ENCODE measurements at places on chromosomes 5 and 9.

- DNase-seq: no peak
These were observed 62.7 kb upstream of the PALM2AKAP2 start for GRCh38 chr9:109717342-109717741.

DNA sequence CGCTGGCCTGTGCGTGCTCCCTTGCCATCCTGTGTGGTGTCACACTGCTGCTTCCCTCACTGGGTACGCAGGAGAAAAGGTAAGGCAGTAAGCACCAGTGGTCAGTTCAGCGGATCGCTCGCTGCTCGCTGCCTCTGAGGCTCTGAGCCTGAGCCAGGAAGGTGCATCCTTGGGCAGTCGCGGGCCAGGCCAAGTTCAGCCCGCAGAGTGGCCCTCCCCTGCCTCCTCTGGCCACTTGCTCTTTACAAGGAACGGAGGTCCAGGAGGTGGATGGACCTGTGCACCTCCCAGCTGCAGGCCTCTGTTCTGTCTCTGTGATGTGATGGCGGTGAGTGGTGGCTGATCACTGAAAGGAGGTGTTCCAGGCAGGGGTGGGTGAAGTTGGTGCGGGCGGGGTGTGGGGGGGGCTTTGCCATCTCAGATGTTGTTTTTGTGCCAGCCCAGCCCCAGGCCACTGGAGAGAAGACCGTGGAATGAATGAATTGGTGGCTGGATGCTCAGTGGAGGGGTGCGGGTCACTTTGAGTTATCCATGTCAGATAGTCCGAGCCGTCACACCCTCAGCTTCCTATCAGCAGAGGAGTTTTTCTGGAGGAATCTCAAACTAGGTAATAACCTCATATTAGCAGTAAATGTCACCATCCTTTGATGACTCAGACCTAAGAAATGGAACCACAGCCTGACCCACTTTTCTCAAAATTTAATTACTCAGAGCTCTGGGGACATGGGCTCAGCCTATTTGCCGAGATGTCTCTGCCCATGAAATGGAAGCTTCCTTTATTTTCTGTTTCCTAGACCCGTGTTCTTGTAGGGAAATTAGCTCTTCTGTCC, 7.3 kb downstream of the COL5A1 start:
- peak; percentile 81 for DNase-seq

DNA sequence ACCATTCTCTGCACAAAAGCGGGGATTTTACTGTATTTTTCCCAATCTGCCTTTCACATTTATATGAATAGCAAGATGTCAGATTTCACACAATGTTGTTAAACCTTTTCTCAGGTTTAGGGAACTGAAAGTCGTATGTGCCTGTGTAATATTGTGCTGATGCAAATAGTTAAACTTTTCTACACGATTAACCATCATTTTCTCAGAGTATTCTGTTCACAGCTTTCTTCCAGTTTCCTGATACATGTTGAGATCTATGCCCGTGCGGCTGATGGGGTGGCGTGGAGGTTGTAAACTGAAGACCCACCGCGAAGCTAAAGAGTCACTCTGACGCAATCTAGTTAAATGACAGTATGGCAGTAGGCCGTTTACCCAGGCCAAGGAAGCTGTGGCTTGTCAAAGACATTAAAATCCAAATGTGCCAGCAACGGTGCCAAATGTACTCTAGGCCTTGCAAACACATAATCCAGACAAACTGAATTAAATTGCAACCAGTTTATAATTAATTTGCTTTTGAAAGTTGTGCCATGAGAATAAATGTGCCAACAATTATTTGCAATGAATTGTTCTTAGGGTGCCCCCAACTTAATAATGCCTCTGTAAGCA, 145.7 kb downstream of the EBF1 start:
- peak; percentile 68 for DNase-seq

DNA sequence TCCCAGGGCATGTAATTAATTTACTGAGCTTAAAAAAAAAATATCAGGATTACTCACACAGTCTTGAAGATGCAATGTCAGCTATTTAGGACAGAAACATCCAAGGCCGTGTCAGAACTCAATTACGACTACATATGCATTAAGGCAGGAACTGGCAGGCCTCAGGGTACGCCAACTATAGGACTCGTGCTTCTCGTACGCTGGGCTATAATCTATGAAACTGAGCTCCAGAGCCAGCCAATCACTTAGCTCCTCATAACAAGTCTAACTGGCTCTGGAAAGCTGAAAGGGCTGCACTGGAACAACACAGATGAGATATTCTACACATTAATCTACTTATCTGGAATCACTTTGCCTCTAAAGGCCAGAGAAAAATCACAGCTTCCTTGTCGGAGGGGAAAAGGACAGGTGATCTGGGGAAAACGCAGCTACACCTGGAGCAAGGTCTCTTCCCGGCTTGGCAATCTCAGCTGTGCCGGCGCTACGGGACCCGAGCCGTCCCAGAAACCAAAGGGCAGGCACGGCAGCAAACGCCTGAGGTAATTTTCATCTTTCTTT, 212.0 kb downstream of the DEPDC1B start:
- peak; percentile 11 for DNase-seq

DNA sequence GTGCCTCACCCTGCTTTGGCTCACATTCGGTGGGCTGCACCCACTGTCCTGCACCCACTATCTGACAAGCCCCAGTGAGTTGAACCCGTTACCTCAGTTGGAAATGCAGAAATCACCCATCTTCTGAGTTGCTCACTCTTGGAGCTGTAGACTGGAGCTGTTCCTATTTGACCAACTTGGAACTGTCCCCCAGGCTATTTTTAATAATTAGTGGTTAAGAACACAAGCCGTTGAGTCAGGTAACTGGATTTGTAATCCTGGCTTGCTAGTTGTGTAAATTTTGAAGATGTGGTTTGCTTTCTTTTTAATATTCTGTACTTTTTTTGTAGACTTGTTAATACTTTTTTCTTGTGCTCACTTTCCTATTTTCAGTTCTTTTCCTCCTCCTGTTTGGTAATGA, 81.2 kb downstream of the CNTLN start:
- DNase-seq: no peak

DNA sequence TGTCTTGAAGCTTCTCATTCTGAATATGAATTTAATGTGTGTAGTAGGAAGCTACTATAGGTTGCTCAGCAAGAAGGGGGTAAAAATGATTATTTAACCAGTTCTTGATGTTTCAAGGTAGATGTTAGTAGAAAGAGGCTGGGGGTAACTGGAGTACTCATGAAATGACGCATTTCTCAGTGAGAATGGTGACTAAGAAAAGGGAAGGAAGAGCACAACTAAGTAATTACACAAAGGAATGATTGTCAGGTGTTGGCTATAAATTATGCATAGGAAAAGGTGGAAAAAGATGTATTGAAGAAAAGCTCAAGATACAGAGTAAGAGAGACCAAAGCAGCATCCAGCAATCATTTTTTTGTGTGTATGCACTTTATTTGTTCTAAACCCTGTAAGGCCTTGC, 1.4 kb upstream of the PSIP1 start:
- no peak for DNase-seq

GRCh38 chr9:75500479-75500878, 390.0 kb upstream of the PCSK5 start:
- no peak for DNase-seq

DNA sequence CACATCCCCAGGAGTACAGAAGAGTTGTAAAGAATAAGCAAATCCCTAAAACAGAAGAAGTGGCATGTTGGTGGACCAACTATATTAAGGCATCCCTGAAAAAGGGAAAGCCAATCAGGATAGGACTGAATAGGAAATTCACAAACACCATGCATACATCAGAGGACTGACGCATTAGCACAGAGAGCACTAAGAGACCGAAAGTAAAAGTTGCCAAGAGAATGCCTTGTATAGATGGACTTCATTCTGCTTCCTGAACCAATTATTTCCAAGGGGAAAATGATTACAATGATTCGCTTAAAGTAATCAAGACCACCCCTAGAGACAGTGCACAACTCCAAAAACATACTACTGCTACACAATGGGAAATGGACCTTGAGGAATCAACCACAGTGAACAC, 33.5 kb downstream of the SHC3 start:
- DNase-seq: no peak

DNA sequence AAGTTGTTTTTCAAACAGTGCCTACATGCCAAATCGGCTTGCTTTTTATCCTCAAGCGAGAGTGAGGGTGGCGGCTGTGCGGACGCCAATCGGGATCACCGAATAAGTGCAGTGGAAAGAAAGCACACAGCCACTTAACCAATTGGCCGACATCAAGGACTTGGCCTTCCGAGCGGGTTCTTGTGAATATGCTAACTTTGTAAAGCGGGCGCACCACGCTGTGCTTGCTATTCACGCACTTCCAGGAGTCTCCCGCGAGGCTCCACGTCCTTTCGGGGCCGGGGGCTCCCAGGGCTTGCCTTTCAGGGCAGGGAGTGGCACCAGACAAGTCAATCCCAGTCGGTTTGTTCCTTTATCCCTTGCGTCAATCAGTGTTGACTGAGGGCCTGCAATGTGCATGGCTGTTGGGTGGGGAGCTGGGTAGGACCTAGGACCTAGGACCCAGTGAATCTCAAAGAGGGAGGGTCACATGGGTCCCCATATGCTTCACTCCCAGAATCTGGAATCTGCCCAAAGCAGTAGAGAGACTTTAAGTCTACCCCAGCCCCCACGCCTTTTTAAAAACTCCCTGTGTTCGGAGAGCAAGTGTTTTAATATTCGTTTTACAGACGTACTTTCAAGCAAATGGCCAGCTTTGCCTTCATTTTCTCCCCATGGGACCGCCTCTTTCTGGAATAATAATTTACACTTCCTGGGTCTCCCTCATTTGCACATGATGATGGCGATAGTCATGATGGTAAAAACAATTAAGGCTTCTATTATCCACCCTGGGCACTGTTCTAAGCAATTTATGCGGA, 2.0 kb upstream of the GCNT4 start:
- DNase-seq: peak; percentile 63

GRCh38 chr9:131349522-131349880, 44.4 kb upstream of the PRRC2B start:
- no peak for DNase-seq

DNA sequence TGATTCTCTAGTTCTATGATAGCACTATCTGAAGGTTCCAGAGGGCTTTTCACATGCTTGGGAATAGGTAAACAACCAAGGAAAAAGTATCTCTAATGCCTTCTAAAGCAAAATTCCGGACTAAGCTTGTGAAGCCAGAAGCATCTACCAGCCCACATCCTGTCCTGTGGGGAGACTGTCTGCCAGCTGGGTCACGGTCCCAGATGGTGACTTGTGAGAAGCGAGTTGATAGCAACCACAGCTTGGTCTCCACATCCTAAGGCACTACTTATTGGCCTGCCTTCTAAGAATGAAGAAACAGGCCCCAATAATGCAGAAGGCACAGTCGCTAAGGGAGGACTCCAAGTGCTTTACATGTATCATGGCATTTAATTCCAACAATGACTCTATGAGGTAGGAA, 184.1 kb upstream of the ADRA1B start:
- DNase-seq: peak; percentile 73

Measured in AG10803 (cell line).